Left forelimb (tissue), 1 donor: ENCODE measurements at places on chromosomes 1 and 21.

DNA sequence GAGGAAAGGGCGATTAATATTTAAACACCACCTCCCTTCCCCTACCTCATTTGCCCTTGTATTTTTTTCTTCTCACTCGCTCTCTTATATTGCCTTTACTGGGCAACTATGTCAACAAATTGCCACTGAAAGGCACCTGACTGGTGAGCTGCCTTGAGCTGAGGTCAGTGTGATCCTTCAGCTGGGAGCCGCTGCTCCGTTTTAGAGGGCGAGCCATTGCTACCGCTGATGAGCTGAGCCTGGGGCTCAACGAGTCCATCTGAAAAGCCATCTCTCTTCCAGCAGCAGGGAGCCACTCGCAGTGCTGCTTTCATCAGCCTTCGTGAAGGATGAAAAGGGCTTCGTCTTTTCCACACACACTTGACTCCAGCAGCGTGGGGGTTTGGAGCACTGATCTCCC is 108.0 kb upstream of the KIF26B start:
- DNase-seq = no peak

DNA sequence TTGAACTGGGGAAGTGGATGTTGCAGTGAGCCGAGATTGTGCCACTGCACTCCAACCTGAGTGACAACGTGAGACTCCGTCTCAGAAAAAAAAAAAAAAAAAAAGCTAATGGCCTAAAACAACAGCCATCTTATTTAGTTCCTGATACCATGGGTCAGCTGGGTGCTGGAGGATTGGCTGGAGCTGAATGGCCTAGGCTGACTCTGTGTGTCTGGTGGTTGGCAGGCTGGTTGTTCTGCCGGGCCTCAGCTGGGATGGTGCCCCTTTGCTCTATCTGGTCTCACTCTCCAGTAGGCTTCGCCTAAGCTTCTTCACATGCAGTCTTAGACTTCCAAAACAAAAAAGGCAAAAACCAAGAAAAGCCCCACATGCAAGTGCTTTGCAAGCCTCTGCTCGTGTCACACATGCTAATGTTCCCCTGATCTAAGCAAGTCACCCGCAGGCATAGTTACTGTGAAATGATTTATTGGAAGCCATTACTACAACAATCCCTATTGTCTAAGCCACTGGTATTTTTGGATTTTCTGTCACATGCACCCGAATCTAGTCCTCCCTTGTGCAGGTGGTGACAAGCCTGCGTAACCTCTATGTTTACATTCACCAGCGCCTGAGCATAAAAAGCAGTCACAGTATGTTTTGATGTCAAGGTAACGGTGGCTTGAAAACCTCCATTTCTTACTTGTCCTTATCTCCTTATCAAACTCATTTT is 39.6 kb upstream of the KANK4 start:
- DNase-seq = no peak

GRCh38 chr1:59696421-59697115 is 118.2 kb upstream of the HOOK1 start:
- DNase-seq = no peak

GRCh38 chr1:202723708-202724107 is 13.5 kb upstream of the SYT2 start:
- DNase-seq = no peak

GRCh38 chr1:5970610-5971273 is 21.5 kb downstream of the NPHP4 start:
- no peak for DNase-seq

- no peak for DNase-seq
Measured at GRCh38 chr21:25031750-25032149, 575.5 kb downstream of the MRPL39 start.

DNA sequence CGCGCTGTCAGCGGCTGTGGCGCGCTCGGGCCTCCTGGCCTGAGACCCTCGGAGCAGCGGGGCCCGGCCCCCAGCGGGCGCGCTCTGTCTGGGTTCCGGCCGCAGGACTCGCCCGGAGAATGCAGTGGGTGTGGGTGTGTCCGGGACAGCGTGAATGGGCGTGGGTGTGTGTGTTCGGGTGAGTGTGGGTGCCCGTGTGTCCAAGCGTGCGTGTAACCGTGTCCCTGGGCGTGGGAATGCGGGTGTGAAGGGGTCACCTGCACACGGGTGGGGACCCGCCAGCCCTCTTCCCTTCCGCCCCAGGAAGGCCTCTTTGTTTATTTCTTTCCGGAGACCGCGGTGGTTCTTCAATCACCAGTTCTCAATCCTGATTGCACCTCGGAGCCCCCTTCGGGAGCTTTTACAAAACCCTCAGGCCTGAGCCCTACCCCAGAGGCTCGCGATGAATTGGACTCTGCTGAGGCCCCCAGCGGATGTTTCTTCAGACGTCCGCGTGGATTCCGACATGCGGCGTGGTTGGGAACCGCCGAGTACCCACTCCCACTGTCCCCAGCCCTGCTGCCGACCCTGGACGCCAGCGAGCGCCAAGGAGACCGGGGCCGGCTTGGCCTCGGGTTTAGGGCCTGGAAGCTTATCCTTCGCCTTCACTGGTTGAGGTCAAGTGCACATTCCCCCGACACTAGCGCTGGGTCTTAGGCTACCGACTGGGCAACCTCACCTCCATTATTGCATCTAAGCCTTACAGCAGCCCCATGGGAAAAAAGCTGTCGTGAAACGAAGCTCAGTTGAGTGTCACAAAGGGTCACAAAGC is 19.3 kb downstream of the SERTAD4 start:
- peak; percentile 62 for DNase-seq

DNA sequence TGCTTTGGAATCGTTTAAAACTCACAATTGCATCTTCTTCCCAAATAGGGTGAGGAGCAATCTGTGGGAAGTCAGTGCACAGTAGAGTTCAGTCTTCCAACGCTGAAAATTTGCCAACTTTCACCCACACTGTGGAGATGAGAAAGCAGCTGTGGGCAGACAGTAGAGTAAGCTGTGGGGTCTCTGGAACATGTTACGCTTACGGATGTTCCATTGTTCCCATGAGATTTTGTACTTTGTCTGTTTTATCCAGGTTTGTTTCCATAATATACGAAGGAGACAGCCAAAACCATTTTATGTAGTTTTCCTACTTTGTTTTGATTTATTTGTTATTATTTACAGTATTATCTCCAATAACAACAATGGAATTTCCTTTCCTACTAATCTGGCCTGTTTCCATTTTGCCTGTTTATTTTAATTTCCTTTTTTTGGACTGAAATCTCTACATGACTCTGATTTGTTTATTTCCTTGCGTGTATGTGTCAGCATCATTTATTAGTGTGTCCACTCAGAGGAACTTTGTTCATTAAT is 65.1 kb upstream of the RGL1 start:
- DNase-seq = no peak

DNA sequence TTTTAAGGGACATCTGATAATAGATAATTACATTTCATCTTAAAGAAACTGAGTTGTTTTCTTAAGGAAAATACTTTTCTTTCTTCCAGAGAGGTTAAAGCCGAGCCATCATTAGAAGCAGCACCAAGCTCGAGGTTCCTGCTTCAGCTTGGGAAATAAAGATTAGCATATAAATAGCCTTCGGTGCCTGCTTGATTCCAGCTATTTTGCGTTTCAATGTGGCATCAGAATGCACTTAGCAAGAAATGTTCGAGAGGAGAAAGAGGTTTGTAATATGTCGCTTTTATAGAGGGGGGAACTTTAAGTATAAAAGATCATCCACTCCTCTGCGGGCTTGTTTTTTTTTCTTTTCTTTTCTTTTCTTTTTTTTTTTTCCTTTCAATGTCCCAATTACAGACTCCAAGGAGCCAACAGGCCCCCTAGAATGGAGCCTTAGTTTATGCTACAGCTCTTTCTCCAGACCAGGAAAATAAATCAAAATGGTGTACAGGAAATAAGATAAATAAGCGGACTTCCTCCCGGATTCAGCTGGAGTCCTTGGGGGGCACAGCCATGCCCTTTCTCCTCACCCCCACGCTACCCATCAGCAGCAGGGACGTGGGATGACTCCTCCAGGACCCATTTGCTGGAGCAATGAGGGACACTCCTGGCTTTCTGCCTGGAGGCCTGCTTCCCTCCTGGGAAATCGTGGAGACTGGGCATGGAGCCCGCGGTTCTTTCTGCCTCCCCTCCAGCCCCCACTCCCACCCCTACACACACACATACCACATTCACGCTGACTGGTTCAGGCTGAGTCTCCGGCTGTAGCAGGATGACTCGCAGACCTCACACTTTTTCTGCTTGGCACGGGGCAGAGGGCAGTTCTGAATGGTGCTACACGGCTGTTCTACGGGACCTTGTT is 131.6 kb downstream of the RRAGC start:
- DNase-seq = no peak

DNA sequence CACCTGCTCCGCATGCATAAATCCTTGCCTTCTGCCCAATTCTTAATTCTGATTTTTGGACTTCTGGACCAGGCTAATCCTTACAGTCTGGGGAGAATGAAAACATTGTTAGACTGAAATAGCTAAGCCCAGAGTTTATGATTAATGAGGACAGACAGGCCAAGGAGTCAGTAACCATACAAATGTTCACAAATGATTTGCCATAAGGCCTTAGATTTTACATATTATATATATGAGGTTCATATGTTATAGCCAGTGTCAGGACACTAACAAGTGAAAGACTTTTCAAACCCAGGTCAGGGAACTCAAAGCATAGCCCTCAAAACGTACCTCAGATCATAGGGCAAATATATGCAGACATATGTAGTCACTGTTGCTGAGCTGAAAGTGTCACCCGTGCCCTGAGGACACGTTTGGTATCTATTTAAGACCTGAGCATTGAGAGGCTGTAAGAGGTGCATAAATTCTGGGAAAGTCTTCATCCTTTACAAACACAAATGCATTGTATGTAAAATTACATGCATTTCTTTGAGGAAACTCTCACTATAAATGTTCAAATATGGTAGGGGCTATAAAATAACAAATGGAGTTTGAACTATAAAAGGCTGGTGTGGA is 45.3 kb upstream of the FBXO28 start:
- no peak for DNase-seq
